ENCODE measurements at places on chromosomes 2 and 18.

DNA sequence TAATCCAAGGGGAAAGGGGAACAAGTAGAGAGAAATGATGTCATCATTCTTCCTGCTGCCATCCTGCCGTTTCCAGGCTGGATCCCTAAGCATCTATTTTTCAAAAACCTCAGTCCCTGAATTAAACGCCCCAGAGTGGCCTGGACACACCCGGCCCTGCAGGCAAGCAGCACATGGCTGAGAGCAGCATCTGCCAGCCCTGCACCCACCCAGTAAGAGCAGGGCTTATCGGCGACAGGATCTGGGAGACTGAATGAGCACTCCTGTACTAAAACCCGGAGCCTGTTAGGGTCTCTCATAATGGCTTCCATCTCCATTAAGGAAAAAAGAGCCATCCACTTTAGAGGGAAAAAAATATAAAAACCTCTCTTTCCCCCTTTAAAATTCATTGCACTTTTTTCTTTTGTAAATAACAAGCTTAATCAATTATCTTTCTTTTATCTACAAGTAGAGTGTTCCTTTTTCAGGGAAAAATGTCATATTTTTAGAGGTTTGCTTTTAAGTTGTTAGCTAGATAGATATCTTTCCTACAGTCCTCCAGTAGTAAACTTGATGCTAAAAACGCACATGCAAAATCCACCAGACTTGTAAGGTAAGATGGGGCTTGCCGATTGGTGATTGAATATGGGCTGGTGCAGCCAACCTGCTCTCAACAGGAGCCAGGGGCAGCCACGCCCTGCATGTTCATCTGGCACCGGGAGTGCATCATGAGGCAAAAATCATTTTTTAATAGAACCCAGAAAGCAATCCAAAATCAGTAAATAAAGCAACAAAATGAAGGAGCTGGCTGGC, 457.8 kb downstream of the EIPR1 start:
- DNase-seq = no peak

DNA sequence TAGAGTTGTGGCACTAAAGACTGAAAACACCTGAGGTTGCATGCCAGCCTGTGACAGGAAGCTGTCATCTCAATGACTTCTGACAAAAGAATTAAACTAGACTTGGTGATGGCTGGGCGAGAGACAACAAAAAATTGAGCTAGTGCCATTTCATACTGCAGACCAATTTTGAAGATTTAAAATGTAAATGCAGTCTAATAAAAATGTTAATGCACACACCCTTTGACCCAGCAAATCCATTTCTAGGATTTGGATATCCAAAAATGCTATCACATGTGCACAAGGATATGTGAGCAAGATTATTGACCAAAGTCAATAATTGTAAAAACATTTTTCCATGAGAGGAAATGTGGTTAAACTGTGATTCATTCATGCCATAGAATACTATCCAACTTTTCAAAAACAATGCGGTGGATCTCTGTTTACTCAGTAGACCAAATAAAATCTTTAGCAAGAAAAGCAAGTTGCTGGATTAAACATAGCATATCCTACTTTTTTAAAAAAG, 5.6 kb downstream of the FBXO36 start:
- no peak for DNase-seq

GRCh38 chr2:30252723-30253701, 21.7 kb downstream of the LBH start:
- peak; percentile 57 for DNase-seq

- no peak for DNase-seq
Measured at GRCh38 chr2:26519396-26520147, 41.6 kb upstream of the OTOF start.

DNA sequence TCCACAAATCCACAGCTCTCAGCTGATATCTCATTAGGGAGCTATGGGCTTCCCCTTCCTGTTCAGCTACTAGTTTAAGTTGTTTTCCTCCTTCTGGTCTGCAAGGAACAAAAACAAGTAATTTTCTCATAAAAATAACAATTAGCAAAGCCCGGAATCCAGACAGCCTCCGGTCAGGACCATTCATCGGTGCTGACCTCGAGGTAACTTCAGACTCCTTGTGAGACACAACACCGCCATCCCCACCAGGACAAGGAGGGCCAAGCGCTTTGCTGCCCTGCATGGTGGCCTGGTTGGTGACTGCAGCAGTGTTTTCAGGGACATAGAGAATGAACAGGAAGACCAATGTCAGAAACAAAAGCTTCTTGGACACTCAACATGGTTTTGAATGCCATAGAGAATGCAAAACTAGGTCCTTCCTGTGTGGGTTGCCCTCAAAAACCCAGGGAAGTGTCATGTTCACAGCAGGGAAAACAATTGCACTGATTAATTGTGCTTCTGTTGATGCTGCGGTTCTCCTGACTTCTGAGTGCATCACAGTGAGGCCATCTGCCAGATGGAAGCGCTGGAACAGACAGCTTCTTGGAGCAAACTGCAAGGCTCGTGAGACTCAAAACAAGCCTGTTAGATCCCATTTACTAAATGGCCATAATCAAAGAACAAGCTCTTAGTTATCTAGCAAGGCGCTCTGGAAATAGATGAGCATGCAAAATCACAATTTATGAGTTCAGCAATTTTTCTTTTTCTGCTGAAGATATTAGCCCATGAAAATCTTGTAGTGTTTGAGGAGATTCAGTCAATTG, 77.1 kb downstream of the HS1BP3 start:
- peak; percentile 88 for DNase-seq

DNA sequence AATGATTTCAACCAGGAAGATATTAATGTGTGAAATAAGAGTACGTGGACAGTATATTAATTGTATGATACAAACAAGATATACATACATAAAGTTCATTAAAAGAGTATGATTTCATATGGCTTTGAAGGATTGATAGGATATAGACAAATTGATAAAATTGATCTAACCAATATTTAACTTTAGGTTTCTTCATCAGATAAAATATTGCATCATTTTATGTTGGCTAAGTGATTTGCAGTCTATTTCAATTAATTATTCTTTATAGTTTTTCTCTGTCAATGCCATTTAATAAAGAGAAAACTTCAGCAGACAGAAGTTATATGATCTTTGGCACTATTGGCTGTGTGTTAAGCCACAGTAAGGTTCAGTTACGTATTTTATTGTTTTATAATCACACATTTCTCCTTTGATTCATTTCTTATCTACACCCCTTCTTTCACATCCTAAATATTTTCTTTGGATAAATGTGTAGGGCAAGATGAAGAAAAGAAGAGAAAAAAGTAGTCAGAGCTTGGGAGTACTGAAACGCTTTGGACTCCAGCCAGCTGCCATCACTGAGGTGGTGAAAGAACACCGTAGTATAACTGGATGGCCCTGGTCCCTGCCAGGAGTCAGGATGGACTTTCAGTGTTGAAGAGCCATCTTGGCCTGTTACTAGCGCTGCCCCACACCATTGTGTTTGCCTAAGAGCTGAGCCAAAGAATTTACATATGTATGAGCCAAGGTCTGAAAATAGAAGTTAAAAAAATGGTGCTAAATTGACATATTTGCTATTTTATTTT, 9.8 kb upstream of the CPS1 start:
- peak; percentile 7 for DNase-seq

DNA sequence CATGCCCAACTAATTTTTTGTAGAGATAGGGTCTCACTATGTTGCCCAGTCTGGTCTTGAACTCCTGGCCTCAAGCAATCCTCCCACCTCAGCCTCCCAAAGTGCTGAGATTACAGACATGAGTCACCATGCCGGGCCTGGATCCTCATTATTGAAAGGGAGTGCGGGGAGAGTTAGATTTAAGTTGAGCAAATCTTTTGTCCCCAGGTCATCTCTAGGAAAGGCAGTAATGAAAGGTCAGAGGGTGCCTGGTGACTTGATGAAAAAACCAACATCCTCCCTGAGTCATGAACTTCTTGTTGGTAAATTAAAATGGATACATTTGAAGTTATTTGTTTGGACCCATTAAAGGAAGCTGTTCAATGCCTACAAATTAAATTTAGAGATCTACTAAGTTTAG, 25.1 kb downstream of the STAT4 start:
- no peak for DNase-seq

- DNase-seq = no peak
Measured at GRCh38 chr2:111160758-111161157, 40.0 kb downstream of the BCL2L11 start.

DNA sequence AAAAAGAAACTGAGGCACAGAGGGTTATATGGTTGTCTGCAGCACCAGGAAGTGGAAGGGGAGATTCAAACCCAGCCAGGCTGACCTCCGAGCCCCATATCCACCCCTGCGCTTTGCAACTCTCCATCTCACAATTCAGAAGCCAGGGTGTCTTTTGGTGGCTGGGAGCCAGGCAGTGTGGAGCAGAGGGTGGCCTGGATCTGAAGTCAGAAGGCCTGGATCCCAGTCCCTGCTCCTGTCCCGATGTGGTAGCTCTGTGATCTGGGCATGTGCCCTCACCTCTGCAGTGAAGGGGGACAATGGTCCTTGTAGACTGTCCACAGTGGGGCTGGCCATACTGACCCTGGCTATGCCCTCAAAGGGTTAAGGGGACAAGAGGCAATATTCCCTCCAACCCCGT, 57.0 kb downstream of the CIB4 start:
- DNase-seq = no peak

GRCh38 chr2:149782572-149782971, 195.0 kb upstream of the MMADHC start:
- no peak for DNase-seq
